Naive B cell (primary cell): ENCODE measurements at places on chromosomes 11 and 22. TPM values are rescaled to one million over a fixed set of nuclear protein-coding genes. Genes with fewer than 3 reads are reported as not detected.
A peak's percentile ranks its signal among the peaks of the same experiment; 100 is the strongest.

CFAP300 gene
- polyA plus RNA-seq: not detected

ACRV1 gene
- not detected for polyA plus RNA-seq

- H3K4me1 ChIP-seq: peaks cover 41% of the 10 kb centered on the region
- DNase-seq: no peak
- no peaks in the 10 kb centered on the region for H3K36me3 ChIP-seq
- H3K27ac ChIP-seq: peak overlapping the region; percentile 93
- H3K27me3 ChIP-seq: no peaks in the 10 kb centered on the region
Measured at GRCh38 chr11:63573881-63574855, 11.0 kb upstream of the PLAAT2 start.

RASL10A gene
- not detected for polyA plus RNA-seq

DNA sequence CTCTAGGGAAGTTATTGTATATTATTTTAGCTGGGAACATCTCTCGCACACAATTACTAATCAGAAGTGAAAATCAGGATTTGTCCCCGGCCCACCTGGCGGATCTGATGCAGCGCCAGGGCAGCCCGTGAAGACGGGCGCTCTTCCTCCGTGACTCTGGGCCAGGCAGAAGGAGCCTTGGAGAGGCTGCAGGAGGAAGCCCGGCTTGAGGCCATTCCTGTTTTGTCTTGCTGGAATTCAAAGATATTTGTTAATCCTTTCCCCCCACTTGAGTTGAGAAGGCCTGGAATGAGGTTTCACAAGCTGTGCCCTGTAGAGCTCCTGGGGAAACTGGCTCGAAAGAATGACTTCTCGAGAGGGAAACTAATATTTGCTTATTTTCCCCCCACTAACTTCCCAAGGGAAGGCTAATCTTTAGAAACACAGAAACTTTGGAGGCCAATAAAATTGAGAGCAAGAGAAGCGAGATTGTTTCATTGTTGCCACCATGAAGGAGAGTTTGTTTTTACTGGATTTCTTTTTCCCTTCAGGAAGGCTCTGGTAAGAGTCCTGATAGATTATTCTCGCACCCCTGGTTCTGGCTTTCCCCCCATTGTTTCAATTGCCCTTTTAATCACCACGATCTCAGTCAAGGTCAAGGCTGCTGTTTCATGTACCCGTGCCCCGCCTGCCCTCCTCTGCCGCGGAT lies 92.8 kb upstream of the SEPTIN5 start:
- H3K27me3 ChIP-seq: peaks cover 12% of the 10 kb centered on the region
- DNase-seq: no peak
- peak overlapping the region; percentile 76 for H3K4me3 ChIP-seq

C11orf86 gene
- polyA plus RNA-seq: not detected

GRCh38 chr11:85759915-85760314 lies 51.0 kb downstream of the SYTL2 start:
- no peaks in the 10 kb centered on the region for H3K27me3 ChIP-seq
- no peak overlapping the region for H3K27ac ChIP-seq
- no peak for DNase-seq
- no peaks in the 10 kb centered on the region for H3K36me3 ChIP-seq
- no peaks in the 10 kb centered on the region for H3K4me1 ChIP-seq

DNA sequence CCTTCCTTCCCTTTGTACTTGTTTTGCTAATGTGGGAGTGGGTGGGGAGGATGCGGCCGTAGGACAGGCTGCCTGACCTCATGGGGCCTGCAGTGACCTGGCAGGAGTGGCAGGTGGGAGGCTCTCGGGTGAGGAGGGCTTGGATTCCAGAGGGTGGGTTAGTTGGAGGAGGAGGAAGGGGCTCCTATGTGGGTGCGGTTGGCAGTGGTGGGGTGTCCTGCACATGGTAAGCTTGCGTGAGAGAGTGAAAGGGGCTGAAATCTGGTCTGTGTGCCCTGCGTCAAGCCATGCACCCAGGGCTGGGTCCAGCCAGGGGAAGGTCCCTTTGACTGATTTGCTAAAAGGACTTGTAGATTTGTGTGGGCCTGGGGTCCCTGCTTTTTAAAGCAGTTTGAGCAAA lies 90.7 kb upstream of the OR4B1 start:
- DNase-seq: no peak
- peaks cover 13% of the 10 kb centered on the region for H3K36me3 ChIP-seq
- H3K27ac ChIP-seq: peak overlapping the region; percentile 22
- H3K27me3 ChIP-seq: no peaks in the 10 kb centered on the region
- peaks cover 35% of the 10 kb centered on the region for H3K4me1 ChIP-seq

LDHAL6A gene
- polyA plus RNA-seq: not detected

DNA sequence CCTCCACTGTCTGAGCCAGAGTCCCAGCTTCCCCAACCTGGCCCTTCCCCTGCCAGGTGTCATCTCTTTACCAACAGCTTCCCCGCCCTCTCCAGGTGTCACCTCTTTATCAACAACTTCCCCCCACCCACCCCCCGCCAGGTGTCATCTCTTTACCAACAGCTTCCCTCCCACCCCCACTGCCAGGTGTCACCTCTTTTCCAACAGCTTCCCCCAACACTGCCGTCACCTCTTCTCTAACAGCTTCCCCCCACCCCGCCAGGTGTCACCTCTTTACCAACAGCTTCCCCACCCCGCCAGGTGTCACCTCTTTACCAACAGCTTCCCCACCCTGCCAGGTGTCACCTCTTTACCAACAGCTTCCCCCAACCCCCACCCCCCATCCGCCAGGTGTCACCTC lies 29.8 kb upstream of the TTLL12 start:
- H3K27me3 ChIP-seq: peaks cover 43% of the 10 kb centered on the region
- DNase-seq: no peak
- no peak overlapping the region for H3K4me3 ChIP-seq
- no peaks in the 10 kb centered on the region for H3K4me1 ChIP-seq
- H3K27ac ChIP-seq: no peak overlapping the region

- peaks cover 7% of the 10 kb centered on the region for H3K27me3 ChIP-seq
- DNase-seq: no peak
- H3K4me1 ChIP-seq: no peaks in the 10 kb centered on the region
- H3K36me3 ChIP-seq: no peaks in the 10 kb centered on the region
- H3K27ac ChIP-seq: no peak within 1 kb of the TSS
- no peak within 1 kb of the TSS for H3K4me3 ChIP-seq
Measured at GRCh38 chr11:102874852-102875251, at the start of gene MMP12. Gene MMP12 (minus strand): TSS chr11:102874982. CDS start chr11:102874937, 45 bp downstream.

DNA sequence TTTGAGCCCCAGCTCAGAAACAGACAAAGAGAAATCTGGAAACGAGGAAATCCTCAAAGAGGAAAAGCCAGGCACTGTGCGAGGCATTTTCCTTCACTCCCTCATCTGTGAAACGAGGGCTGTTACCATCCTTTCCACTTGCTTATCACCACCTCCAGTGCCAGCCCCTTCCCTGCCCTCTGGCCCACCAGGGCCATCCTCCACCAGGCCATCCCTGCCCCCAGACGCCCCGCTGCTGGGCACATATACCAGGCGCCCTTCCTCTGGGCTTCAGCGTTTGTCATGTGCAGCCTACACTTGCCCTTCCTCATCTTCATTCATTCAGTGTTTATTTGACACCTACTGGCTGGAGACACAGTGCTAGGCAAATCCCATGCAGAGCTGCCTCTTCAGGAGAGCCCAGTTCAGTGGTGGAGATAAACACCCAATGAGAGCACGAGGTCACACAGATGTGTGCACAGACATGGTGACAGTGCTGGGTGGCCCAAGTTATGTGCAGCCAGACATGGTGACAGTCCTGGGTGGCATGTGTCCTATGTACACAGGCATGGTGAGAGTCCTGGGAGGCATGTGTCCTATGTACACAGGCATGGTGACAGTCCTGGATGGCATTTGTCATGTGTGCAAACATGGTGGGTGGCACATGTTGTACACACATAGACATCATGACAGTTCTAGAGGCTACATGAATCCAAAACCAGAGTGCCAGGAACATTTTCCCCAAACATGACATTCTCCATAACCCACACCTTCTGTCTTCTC lies 9.7 kb downstream of the SPTBN2 start:
- H3K36me3 ChIP-seq: no peaks in the 10 kb centered on the region
- peaks cover 5% of the 10 kb centered on the region for H3K27me3 ChIP-seq
- H3K4me3 ChIP-seq: no peak overlapping the region
- no peak overlapping the region for H3K27ac ChIP-seq
- no peak for DNase-seq
- H3K4me1 ChIP-seq: peaks cover 4% of the 10 kb centered on the region

FAM180B gene
- not detected for polyA plus RNA-seq

GRCh38 chr22:39245130-39246039 lies 603 bp upstream of the PDGFB start:
- no peaks in the 10 kb centered on the region for H3K36me3 ChIP-seq
- H3K27ac ChIP-seq: no peak overlapping the region
- H3K27me3 ChIP-seq: peaks cover 45% of the 10 kb centered on the region
- peaks cover 40% of the 10 kb centered on the region for H3K4me1 ChIP-seq

DNA sequence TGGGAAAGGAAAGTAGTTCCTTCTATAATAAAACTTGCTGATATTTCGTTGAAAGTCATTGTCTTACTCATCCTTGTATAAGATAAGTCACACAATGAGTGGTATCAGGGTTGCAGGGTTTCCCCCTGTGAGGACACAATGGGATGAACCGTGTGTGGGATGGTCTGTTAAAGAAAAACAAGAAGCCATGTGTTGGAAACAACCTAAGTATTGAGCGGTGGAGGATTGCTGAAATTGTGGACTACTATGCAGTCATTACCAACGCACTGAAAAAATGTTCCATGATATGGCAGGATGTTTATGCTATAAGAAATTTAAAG lies 28.6 kb downstream of the PTPRJ start:
- peaks cover 73% of the 10 kb centered on the region for H3K4me1 ChIP-seq
- no peak overlapping the region for H3K4me3 ChIP-seq
- no peaks in the 10 kb centered on the region for H3K27me3 ChIP-seq
- DNase-seq: no peak

DNA sequence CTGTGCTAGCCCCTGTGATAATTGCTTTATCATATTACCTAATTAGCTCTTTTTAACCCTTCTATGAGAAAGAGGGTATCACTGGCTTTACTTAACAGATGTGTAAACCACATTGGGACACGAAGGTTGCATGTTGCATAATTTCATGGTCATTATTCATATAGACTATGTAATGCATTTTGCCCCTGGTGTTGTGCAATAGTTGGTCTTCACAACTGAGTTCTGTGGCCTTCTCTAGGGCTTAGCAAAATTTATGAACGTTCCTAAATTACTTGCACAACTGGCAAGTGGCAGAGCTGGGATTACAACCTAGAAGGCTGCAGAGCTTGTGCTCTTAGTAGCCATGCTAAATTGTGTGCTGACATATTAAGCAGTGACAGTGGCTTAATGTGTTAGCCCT lies 34.6 kb upstream of the PDGFD start:
- H3K4me3 ChIP-seq: no peak overlapping the region
- H3K27ac ChIP-seq: no peak overlapping the region
- H3K4me1 ChIP-seq: no peaks in the 10 kb centered on the region
- no peak for DNase-seq
- H3K27me3 ChIP-seq: peaks cover 3% of the 10 kb centered on the region
- H3K36me3 ChIP-seq: no peaks in the 10 kb centered on the region

ANO3 gene
- not detected for polyA plus RNA-seq

GRCh38 chr11:75214411-75214821 lies 26.2 kb upstream of the TPBGL start:
- H3K36me3 ChIP-seq: no peaks in the 10 kb centered on the region

GRCh38 chr11:88151709-88152265 lies 23.5 kb downstream of the RAB38 start:
- H3K36me3 ChIP-seq: peaks cover 15% of the 10 kb centered on the region
- no peak overlapping the region for H3K4me3 ChIP-seq
- H3K4me1 ChIP-seq: no peaks in the 10 kb centered on the region

GRCh38 chr11:134630861-134631260 lies 218.8 kb upstream of the B3GAT1 start:
- no peak for DNase-seq
- H3K4me1 ChIP-seq: no peaks in the 10 kb centered on the region
- H3K36me3 ChIP-seq: no peaks in the 10 kb centered on the region
- no peak overlapping the region for H3K4me3 ChIP-seq
- no peaks in the 10 kb centered on the region for H3K27me3 ChIP-seq

SOX10 gene
- polyA plus RNA-seq: not detected

DNA sequence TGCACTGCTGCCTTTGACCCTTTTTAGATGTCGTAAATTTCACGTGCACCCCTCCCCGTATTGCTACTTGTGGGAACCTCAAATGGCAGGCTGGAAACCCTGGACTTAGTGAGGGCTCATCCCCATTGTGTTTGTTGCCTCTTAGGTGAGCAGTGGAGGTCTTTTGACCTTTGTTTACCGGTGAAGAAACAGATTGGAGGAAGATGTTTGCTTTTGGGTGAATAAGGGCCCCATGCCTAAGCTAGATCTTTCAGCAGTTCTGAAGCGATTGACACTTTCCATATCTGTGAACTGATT lies 782 bp downstream of the SMARCB1 start:
- peak overlapping the region; percentile 93 for H3K4me3 ChIP-seq
- no peaks in the 10 kb centered on the region for H3K27me3 ChIP-seq
- peaks cover 4% of the 10 kb centered on the region for H3K36me3 ChIP-seq
- DNase-seq: no peak
- H3K4me1 ChIP-seq: peaks cover 20% of the 10 kb centered on the region

DNA sequence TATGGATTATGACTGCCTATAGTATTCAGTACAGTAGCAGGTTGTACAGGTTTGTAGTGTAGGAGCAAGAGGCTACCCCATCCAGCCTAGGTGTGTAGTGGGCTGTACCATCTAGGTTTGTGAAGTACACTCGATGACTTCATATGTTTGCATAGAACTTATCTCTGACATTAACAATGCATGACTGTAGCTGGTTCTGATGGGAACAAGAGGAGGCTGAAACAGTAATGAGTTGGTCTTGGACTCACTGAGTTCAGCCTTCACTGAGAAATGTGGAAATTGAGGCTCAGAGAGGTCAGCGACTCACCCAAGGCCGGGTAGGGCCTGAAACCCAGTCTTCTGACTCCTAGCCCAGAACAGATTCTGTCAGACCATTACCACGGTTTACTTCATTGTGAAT lies 13.0 kb downstream of the MYO7A start:
- H3K27me3 ChIP-seq: peaks cover 7% of the 10 kb centered on the region
- DNase-seq: no peak
- H3K36me3 ChIP-seq: no peaks in the 10 kb centered on the region
- H3K27ac ChIP-seq: no peak overlapping the region

PGM2L1 gene
- polyA plus RNA-seq: 5.6 TPM

DNA sequence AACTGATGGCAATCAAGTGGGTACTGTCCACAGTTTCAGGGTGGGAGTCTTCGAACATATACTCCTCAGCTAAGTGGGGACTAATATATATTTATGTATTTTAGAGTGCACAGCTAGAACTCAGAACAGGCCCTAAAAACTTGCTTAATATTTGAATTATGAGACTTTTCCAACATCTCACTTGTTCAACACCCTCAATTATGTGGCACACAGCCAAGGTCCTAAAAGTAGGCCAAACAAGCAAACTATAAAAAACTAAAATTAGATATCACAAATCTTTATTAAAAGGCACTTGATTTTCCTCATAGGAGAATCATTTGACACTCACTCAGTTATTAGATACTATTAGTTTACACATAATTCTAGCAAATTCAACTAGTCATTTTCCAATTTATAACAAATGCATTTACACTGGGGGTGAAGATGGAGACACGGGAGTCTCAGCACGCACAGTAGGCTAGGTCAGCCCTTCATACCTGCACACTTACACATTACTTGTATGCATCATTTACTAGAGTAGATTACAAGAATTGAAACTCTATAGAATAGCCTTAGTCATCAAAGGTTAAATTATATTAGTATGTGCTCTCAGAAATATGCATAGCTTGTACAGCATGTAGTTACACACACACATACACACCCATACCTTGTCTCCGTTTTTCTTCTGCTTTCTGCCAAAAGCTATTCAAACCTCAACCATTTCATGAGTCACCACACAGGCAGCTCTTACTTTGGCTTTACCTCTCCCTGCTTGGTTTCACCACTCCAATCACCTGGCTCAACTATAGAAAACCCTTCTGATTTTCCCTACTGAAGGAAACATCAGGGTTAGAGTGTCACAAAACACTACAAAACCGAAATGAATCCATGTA lies 171.5 kb downstream of the SBF2 start:
- no peaks in the 10 kb centered on the region for H3K36me3 ChIP-seq
- no peak overlapping the region for H3K4me3 ChIP-seq
- no peaks in the 10 kb centered on the region for H3K4me1 ChIP-seq
- H3K27me3 ChIP-seq: no peaks in the 10 kb centered on the region
- DNase-seq: no peak

FZD4 gene
- not detected for polyA plus RNA-seq
